ENCODE measurements at places on chromosomes 13 and 19.

DNA sequence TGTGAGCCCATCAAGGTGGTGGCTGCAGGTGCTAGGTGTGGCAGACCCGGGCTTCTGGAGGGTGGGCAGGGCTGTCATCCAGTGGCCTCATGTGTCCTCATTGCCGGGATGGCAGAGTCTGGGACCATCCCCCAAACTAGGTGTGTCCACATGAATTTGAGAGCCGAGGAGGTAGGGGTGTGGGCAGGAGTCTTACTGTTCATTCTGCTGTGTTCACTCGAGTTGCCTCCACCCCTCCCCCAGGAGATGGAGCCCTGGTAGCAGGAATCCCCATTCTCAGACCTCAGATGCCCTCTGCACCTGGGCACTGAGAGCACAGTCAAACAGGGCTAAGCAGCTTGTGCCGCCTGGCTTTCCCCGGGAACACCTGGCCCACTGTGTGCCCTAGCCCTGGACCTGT is 22.4 kb downstream of the NAXD start:
- DNase-seq: no peak

GRCh38 chr13:27236478-27236877 is 14.9 kb upstream of the RPL21 start:
- DNase-seq: no peak

DNA sequence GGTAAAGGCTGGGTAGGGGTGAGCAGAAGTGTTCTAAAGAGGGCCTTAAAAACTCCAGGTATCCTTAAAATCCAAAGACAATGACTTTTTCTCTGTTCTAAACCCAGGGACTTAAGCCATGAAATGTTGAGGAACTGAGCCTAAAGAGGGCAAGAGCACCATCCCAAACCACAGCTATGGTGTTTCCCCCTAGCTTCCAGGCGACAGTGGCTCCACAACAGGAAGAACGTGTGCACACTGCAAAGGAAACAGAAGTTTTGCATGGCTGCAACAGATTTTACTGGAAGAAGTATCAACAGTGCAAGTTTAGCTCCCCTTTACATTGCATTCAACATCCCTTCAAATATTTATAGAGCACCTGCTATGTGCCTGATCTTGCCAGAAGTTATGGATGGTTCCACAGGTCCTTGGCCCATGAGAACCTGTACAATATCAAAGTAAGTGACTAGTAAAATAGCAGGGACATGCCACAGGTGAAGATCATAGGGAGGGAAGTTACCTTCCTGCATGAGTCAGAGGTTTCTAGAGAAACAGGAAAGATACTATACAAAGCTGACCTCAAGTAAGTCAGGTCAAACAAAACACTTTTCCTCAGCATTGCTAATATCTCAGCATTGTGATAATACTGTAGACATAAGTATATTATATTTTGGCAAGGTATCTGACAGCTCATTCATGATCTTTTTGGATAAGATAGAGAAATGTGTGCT is 8.4 kb upstream of the KCTD12 start:
- no peak for DNase-seq

GRCh38 chr19:52679598-52679997 is 41.4 kb upstream of the ZNF83 start:
- no peak for DNase-seq
